ACHN (cell line): ENCODE measurements at places on chromosomes 4 and X.

- no peak for DNase-seq
Observed at GRCh38 chr4:3469386-3470243, 6.5 kb downstream of the DOK7 start.

- DNase-seq: no peak
Observed at GRCh38 chr4:7798178-7798995, 141.3 kb downstream of the AFAP1 start.

DNA sequence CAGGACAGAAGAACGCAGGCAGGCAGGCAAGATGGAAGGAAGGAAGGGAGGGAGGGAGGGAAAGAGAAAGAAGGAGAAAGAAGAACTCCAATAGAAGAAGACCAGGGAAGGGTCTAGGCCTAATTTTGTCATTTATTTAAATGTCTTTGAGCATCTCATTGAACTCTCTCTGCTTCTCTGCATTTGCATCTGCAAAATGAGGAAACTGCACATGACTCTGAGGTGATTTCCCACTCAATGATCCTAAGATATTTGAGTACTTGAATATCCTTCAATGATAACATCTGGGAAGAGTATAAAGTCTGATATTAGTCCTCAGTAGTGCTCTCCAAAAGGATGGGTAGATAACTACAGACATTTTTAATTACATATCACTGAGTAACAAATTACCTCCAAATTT, 33.1 kb upstream of the RBPJ start:
- no peak for DNase-seq

GRCh38 chrX:39941332-39941920, 156.3 kb downstream of the BCOR start:
- DNase-seq: no peak

DNA sequence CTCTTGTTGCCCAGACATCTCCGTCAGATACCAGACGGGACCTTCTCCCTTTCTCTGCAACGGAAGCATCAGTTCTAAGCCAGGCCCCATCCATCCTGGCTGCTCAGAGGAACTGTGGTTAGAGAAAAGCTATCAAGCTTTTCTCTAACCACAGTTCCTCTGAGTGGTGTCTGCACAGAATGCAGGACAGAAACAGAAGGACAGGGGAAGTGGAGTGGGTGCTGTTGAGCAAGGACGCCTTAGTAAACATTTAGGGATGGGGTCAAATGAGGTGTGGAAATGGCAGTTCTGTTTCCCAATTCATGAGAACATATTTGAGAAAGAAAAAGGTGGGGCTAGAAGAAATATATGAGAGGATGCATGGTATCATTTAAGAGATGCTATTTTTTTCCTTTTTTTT, 283.8 kb downstream of the CRLF2 start:
- DNase-seq: no peak

DNA sequence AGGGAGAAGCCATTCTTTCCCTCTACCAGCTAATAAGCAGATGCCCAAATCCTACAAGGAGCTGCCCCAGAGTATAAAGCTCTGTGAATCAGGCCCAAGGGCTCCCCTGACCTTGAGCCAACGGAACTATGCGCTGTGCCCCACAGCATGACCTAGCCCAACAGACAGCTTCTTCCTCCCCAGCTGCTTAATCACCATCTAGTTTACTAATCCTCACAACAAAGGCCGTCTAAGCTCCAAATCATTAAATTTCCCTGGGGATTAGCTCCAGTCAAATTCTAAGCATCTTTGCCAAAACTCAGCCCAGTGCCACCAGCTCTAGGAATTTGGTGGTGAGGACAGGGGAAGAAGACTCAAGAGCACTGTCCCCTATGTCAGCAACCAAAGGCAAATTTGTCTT, 113.1 kb downstream of the SHROOM4 start:
- DNase-seq: no peak
